ENCODE measurements at places on chromosomes 5 and 9.

GRCh38 chr9:27582794-27583193 lies 9.5 kb upstream of the C9orf72 start:
- no peak for DNase-seq

DNA sequence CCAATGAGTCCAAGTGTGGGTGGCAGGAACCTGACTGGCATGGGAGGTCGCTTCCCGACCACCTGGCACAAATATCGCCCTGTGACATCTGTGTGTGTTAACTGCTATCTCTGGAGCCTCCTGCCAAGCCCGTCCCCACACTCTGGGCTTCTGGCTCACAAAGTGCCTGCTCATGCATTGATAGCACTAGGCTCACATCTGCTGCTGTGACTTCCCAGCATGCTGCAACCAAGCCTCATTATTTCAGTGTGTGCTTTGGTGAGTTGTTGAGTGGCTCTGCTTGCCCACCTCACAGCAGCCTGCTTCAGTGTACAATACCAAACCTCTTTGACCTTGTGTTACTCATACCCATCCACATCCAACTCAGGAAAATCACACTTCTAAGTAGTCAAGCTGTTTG lies 139.8 kb downstream of the APBA1 start:
- DNase-seq: no peak

DNA sequence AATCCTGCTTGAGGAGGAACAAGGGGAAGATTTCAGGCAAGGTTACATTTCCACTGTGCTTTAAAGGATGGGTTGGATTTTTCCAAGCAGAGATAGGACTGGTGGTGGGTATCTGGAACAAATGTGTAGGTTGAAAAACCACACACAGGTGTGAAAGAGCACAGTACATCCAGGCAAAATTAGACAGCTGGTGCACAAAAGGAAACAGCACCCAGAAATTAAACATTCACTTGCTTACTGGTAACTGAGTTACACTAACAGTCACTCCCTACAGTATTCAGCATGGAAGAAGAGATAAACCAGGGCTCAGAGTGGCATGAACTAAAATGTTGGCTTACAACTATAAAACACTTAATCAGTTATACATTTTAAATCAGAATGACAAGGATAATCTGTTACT lies 81.5 kb upstream of the RASEF start:
- DNase-seq: no peak

- no peak for DNase-seq
Measured at GRCh38 chr5:67238191-67238590, 41.6 kb upstream of the CD180 start.

- no peak for DNase-seq
Measured at GRCh38 chr5:54610197-54610944, 92.8 kb downstream of the SNX18 start.

DNA sequence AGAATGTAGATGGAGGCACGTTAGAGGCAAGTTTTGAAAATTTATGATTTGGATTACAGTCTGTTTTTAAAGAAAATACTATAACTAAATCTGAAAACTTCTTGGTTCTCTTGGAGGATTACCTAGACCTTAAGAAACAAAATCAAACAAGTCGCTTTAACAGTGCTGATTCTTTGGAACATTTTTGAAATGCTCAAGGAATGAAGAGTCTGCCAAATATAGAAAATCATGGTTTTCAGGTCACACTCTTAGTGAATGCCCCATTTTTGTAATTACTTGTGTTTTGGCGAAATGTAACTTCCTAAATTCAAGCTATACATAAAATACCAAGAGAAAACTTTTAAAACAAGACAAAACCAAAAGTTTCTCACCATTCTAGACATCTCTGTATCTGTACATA lies 93.2 kb downstream of the EQTN start:
- no peak for DNase-seq
